ENCODE measurements at places on chromosomes 4 and X.

- DNase-seq, result no peak
These were observed 48.6 kb upstream of the ARSJ start for GRCh38 chr4:114028071-114028470.

GRCh38 chr4:108029731-108030130, 40.0 kb downstream of the HADH start:
- DNase-seq, result no peak

DNA sequence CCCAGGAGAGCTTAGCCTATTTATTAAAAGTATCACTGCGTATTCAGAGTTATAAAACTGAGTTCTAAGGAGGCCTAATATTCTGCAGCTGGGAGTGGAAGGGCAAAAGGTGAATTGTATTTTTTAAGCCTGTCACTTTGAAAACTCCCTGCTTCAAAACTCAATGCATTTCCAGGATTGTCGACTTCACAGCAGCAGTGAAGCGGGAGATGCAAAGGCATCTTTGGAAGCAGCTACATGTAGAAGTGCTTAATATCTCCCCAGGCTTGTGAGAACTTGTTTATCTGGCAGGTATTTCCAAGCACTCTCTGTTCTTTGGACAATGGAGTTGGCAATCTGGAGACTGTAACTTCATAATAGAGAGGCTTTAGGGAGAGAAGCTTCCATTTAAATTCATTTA, 717.5 kb upstream of the SLIT2 start:
- DNase-seq, result no peak

DNA sequence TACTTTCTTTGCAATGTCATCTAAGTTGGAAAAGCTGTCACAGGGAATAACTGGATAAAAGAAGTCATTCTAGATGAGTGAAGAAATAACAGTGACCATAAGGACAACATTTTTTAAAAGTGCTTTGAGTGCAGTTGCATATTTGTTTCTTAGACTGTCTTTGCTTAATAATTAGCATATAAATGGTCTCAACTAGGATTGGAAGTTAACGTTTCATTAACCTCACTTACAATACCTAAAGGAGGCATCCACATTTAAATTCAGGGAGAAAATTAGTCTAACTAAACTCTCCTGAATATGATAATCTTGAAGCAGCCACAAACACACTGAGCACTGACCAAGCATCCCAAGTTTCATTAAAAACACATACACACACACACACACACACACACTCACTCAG, 780.7 kb downstream of the PCDH18 start:
- DNase-seq, result no peak

DNA sequence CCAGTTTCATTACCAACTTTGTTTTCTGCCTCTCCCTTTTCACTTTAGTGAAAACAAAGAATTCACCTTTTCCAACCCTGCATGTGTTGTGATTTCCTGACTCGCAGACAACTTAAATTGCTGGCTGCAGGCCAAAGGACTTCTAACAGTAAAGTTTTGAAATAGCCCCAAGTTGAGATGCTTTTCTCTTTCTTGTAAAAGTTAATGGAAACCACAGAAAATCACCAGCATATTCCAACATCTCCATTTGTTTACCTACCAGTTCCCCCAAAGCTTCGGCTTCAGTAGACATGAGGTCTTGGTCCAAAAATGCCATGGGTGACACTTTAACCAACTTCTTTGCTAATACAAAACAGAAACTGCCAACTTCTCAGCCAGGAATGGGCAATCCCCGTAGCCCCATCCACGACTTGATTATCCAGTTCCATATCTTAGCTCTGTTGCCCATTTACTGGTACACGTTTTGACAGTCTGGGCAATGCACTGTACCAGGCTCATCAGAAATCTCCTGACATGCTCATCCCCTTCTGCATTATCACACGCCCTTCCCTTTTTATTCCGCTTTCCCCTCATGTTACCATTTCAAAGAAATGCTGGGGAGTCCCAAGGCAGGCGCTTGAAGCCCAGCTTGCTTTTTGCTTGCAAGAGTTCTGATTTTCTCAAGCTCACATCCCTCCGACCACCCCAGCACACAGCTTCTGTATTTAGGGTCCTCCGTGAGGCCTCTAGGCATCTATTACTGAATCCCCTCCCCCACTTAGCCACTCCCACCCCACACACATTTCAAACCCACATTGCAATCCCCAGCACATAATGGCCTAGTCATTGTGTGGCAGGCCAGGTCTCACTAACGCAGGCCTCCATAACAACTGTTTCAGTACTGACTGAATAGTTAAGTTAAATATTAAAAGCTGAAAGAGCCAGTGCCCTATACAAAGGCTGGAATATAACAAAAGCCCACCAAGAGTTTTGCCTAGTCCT, 137.9 kb upstream of the S100G start:
- no peak for DNase-seq

DNA sequence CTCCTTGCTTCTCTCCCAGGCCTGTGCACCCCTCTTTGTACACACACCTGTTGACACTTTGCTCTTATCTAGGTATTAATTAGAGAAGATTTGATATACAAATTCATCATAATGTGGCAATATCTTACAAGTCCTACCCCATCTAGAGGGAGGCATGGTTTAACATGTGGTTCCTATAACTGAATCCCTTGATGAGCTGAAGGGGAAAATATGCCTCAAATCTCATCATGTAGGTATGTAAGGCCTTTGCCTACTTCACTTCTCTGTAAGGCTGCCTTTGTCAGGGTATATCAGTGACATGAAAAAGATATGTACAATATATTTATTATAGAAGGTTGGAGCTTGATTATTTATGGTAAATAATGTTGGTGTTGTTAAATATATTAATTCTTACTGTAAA, 31.9 kb downstream of the HTR2C start:
- no peak for DNase-seq

DNA sequence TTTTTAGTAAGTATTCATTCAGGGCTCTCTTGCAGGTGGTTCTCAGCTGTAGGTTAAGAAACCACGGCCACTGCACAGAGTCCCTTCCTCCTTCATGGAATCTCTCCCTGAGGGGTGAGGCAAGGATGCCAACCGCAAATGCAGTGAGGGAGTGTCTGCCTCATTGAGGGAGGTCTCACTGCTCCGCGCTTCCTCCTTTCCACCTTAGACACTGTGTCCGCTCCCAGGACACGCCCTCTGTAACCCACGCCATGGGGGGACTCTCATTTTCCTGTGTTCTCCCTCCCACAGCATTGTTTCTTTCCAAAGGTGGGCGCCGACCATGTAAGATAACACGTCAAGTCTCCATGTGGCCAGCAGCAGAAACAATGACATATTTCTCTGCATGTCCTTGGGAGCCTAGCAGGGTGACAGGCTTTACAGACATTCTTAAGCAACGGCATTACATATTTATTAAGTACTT, 63.2 kb downstream of the SEPSECS start:
- no peak for DNase-seq

- no peak for DNase-seq
These were observed 35.8 kb downstream of the FGFBP1 start for GRCh38 chr4:15902746-15903145.

DNA sequence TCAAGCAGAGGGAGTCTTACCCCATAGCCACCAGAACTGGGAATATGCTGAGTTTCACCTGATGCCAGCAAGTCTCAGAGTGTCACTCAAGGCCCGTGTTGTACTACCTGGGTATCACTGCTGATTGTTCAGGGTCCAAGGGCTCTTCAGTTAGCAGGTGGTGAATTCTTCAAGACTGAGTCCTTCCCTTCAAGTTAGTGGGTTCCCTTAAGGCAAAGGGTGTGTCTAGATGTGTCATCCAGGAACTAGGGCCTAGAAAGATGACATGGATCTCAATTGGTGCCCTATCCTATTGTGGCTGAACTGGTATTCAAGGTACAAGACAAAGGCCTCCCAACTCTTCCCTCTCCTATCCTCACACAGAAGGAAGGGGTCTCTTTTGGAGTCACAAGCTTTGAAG, 159.9 kb upstream of the DIPK2B start:
- DNase-seq, result no peak

GRCh38 chrX:137747244-137748043, 181.5 kb downstream of the ZIC3 start:
- no peak for DNase-seq

- DNase-seq, result no peak
These were observed 85.7 kb downstream of the QDPR start for GRCh38 chr4:17426222-17426621.

DNA sequence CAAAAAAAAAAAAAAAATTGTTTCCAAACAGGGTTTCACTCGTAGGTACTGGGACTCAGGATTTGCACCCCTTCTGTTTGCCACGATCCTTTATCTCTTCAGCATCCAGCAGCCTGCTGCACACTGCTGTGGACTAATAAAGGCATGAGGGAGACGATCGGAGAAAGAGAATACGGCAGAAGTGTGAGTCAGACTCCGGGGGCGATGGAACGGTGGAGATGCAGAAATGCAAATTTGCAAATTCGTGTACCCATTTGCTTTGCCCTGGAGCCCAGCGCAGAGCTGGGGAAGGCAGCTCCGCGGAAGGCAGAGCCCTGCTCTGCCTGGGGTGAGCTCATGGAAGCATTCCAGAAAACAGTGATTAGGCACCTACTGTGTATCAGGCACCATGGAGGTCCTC, 270.3 kb downstream of the ASMT start:
- no peak for DNase-seq

DNA sequence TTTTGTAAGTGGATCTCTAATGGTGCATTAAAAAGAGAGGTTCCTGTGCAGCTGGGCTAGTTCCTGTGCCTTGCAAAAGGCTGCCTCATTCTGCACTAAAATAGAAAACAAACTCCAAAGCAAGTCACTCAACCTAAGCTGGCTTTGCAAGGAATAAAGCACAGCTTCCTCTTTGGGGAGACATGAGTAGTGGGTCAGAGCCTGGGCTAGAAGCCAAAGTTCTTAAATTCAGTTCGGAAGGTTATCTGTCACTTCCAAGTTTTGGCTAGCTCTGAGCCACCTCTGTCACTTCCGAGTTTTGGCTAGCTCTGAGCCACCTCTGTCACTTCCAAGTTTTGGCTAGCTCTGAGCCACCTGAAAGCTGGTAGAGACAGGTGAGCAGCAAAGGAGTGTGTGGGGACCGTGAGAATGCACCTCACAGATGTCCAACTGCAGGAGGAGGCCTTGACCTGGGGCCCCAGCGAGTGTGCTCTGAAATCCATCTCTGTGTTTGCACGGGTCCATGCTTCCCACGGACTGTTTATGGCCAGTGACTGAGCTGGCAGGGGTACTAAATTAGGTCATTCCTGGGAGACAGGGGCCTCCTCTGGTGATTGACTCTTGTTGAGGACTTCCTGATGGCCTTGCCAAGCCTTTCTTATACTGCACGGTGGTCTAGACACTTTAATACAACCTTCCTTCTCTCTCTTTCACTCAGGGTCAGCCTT, 36.4 kb upstream of the MAMLD1 start:
- no peak for DNase-seq

- DNase-seq, result no peak
These were observed 1.4 kb downstream of the DDIT4L start for GRCh38 chr4:100188829-100189228.

DNA sequence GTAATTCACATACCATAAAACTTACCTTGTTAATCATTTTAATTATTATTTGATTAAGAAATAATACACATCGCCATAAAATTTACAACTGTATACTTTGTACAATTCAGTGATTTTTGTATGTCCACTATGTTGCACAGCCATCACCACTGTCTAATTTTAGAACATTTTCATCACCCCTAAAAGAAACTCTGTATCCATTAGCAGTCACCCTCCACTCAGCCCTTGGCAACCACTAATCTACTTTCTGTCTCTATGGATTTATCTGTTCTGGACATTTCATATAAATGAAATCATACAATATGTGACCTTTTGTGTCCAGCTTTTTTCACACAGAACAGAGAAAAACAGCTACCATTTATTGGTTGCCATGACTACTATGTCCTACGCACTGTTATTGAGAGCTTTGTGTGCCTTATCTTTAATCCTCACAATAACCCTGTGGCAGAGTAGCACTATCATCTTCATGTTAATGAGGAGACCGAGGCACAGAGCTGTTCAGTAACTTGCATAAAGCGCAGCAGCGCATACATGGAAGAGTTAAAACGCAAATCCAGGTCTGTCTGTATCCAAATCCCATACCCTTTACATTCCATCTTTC, 64.6 kb upstream of the PAGE1 start:
- DNase-seq, result no peak

DNA sequence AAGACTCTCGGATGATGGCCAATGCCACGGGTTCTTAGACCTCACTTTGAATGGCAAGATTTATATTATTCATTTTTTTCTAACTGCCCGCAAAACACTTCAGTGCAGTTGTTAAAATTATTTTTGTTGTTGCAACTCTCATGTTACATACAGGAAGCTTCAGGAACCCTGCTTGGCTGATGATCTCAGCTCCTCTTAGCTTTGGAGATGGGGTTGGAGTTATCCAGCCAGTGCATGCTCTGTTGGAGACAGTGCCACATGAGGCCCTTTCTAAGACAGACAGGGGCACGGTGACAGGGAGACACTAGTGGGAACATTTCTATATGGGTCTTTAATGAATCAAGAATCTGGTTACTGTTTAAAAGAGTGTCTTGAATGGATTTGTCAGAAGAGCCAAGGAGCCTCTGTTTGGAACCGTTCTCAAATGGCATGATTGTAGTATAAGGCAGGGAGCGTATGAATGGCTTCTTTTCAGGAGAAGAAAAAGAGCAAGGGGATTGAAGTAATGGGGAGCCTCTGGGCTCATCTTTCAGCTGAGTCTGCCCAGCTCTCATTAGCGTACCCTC, 61.9 kb upstream of the ENPP6 start:
- DNase-seq, result no peak

DNA sequence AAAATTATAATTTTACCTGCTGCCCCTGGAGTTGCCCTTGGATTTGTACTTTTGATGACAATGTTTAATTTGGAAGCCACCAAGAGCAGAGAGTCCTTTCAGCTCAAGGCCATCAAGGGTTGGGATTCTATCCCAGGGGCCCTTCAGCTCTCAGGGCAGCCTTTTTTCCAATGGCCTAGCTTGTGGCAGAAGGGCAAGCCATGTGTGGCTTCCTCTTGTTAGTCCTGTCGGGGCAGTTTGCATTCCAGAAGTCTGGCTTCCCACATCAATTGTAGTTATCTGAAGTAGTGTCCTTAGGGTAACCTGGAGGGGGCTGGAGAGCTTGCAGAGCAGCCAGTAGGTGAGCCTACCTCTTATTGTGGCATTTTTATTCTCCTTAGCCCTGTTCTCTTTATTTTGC, 569.4 kb downstream of the TRAM1L1 start:
- no peak for DNase-seq

GRCh38 chr4:78612398-78613178, 61.0 kb downstream of the ANXA3 start:
- peak; percentile 20 for DNase-seq

- no peak for DNase-seq
These were observed 54.4 kb upstream of the NAP1L5 start for GRCh38 chr4:88752076-88752463.

GRCh38 chr4:64967286-64967685, 558.0 kb upstream of the TECRL start:
- DNase-seq, result no peak

DNA sequence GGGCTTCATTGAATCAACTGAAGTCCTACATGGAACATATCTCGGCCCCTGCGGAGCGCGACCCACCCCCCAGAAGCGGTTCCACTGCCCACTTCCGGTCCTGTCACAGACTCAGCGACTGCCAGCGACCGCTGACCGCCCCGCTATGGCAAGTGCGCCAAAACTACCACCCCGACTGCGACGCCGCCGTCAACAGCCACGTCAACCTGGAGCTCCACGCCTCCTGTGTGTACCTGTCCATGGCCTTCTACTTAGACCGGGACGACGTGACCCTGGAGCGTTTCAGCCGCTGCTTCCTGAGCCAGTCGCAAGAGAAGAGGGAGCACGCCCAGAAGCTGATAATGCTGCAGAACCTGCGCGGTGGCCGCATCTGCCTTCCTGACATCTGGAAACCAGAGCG, 14.8 kb upstream of the FAM47A start:
- no peak for DNase-seq

- DNase-seq, result no peak
These were observed 42.8 kb upstream of the GPM6B start for GRCh38 chrX:13859724-13860123.

All from CD4-positive, alpha-beta T cell treated with Interleukin-15 for 1 hour (primary cell).